Progenitor cell of endocrine pancreas (in vitro differentiated cells): ENCODE measurements at places on chromosomes 6 and 20. TPM values are rescaled to one million over a fixed set of nuclear protein-coding genes. Genes with fewer than 3 reads are reported as not detected.

CRIP3 gene
- total RNA-seq, result 2.3 and 2.4 TPM in 2 replicates

DNA sequence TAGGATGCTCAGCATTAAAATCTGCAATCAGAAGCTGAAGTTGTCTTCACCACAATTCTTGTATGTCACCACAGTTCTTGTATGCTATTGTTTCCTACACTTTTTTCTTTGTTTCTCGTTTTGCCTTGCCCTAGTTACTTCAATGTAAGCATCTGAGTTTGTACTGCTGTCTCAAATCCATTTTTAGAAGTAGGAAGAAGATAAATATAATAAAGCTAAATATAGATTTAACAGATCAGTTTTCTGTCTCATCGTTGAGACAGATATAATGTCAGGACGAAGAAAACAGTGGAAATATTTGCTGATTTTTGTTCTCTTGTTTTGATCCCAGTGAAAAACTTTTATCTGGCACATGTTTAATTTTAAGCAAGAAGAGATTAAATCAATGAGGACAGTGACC lies 318.0 kb downstream of the QKI start:
- DNase-seq, result no peak

BTBD3 gene
- total RNA-seq, result 98.9 and 104 TPM in 2 replicates

ARG1 gene
- total RNA-seq, result not detected in 2 replicates

BPIFA1 gene
- not detected in 2 replicates for total RNA-seq

GRCh38 chr6:41470331-41471063 lies 75.7 kb upstream of the FOXP4 start:
- DNase-seq, result peak; percentile 34

MYLK4 gene
- 0.60 and 0.80 TPM in 2 replicates for total RNA-seq
